ENCODE measurements at places on chromosomes 3 and 15.
A peak's percentile ranks its signal among the peaks of the same experiment; 100 is the strongest.

- DNase-seq = no peak
- H3K4me1 ChIP-seq = no peaks in the 10 kb centered on the region
- H3K27me3 ChIP-seq = no peaks in the 10 kb centered on the region
- H3K27ac ChIP-seq = no peak overlapping the region
- no peaks in the 10 kb centered on the region for H3K36me3 ChIP-seq
These were observed 52.7 kb upstream of the MRPL3 start for GRCh38 chr3:131555456-131555855.

DNA sequence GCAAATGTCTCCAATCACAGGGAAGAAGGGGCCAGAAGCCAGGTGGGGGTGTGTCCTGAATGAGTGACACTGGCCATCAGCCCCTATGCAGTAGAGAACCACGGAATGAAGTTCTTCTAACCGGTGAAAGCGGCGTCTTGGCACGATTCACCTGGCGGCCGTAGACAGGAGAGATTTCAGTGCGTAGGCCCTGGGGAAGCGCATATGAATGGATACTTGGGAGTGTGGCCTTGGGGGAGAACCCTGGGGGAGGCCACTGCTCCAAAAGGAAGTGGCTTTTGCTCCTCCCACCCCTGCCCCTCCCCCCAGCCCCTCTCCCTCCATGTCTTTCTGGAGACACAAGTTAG lies 43.6 kb downstream of the RBPMS2 start:
- H3K4me1 ChIP-seq = peaks cover 11% of the 10 kb centered on the region
- no peak for DNase-seq
- H3K27me3 ChIP-seq = no peaks in the 10 kb centered on the region
- H3K36me3 ChIP-seq = peaks cover 5% of the 10 kb centered on the region
- peak overlapping the region; percentile 30 for H3K27ac ChIP-seq

DNA sequence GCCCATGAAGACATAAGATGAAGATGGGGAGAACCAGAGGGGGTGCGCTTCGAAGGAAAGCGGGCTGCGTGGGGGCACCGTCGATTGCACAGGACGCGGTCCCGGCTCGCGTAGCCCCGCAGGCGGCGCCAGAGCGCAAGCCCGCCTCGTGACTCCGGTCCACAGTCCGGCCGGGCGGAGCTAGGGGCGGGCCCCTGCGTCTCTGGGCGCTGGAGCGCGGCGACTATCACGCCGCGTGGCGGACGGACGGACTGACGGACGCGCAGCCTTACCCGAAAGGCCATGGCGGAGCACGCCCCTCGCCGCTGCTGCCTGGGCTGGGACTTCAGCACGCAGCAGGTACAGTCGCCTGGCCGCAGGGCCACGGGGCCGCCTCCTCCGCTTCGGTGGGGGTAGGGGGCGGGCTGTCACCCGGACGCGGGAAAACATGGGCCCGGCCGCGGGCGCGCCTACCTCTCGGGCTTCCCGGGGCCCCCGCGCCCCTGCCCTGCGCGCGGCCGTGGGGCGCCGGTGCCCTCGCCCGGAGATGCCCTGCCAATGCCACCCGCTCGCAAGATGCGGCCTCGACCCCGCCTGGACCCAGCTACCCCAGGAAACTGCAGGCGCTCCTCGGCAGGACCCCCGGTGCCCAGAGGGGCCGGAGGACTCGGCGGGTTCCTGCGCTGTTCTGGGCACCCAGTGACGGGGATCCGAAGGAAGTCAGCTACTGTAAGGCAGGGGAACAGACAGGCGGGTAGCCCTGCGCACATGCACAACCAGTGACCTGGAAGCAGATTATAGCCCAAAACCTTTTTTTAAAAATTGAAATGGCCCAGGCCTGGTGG lies at the start of gene XYLB:
Gene XYLB, plus strand, starts transcription at position 199 of the 824 bp plus-strand sequence. Its CDS starts 84 bp downstream, at position 283.
- H3K36me3 ChIP-seq = no peaks in the 10 kb centered on the region
- H3K27ac ChIP-seq = peak within 1 kb of the TSS; percentile 68
- H3K4me3 ChIP-seq = peak within 1 kb of the TSS; percentile 93
- peak; percentile 87 for DNase-seq
- peaks cover 18% of the 10 kb centered on the region for H3K4me1 ChIP-seq
- no peaks in the 10 kb centered on the region for H3K27me3 ChIP-seq

DNA sequence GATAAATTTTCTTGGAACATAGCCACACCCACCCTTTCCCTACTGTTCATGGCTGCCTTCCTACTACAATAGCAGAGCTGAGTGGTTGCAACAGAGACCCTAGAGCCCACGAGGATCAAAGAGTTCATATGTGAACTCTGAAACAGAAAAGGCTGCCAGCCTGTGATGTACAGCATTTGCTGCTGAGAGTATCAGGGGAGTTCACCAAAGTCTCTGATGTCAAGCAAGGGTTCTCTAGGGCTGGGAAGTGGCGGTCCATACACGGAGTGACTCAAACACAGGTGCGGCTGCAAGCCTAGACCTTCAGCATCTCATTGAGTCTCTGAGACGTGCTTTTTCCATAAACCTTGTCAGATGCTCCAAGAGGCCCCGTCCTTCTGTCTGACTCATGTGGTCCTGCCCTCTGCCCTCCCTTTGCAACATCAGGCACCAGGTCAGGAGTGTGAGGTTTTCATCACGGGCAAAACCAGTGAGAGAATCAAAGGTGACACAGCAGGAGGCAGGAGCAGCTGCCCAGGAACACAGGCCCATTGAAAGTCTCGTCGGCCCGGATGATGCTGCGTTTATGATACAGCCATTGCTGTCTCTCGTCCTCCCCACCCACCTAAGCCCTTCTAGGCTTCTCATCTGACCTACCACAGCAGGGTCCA lies 42.9 kb downstream of the PCSK6 start:
- peaks cover 65% of the 10 kb centered on the region for H3K4me1 ChIP-seq
- DNase-seq = no peak
- no peaks in the 10 kb centered on the region for H3K27me3 ChIP-seq
- no peak overlapping the region for H3K4me3 ChIP-seq

GRCh38 chr15:43518197-43518761 lies 871 bp downstream of the MAP1A start:
- peaks cover 29% of the 10 kb centered on the region for H3K36me3 ChIP-seq
- H3K4me1 ChIP-seq = peaks cover 58% of the 10 kb centered on the region
- H3K27ac ChIP-seq = peak overlapping the region; percentile 80
- H3K27me3 ChIP-seq = peaks cover 8% of the 10 kb centered on the region

- H3K4me1 ChIP-seq = no peaks in the 10 kb centered on the region
- no peaks in the 10 kb centered on the region for H3K27me3 ChIP-seq
- no peaks in the 10 kb centered on the region for H3K36me3 ChIP-seq
- H3K4me3 ChIP-seq = no peak overlapping the region
- H3K27ac ChIP-seq = peak overlapping the region; percentile 56
- DNase-seq = no peak
These were observed 716.5 kb upstream of the CFAP20DC start for GRCh38 chr3:59766200-59766872.

DNA sequence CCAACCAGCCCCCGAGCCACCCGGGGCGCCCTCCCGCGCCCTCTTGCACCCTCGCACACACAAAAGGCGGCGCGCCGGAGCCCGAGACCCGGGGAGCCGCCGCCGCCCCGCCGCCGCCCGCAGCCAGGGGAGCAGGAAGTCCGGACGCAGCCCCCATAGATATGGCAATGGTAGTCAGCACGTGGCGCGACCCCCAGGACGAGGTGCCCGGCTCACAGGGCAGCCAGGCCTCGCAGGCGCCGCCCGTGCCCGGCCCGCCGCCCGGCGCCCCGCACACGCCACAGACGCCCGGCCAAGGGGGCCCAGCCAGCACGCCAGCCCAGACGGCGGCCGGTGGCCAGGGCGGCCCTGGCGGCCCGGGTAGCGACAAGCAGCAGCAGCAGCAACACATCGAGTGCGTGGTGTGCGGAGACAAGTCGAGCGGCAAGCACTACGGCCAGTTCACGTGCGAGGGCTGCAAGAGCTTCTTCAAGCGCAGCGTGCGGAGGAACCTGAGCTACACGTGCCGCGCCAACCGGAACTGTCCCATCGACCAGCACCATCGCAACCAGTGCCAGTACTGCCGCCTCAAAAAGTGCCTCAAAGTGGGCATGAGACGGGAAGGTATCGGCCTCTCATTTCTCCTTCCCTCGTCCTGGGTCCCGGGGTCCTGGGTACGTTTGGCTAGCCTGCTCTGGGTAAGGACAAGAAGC lies 1.6 kb downstream of the NR2F2 start:
- peak overlapping the region; percentile 88 for H3K4me3 ChIP-seq
- peak overlapping the region; percentile 96 for H3K27ac ChIP-seq
- DNase-seq = no peak
- peaks cover 15% of the 10 kb centered on the region for H3K36me3 ChIP-seq
- H3K4me1 ChIP-seq = peaks cover 63% of the 10 kb centered on the region

DNA sequence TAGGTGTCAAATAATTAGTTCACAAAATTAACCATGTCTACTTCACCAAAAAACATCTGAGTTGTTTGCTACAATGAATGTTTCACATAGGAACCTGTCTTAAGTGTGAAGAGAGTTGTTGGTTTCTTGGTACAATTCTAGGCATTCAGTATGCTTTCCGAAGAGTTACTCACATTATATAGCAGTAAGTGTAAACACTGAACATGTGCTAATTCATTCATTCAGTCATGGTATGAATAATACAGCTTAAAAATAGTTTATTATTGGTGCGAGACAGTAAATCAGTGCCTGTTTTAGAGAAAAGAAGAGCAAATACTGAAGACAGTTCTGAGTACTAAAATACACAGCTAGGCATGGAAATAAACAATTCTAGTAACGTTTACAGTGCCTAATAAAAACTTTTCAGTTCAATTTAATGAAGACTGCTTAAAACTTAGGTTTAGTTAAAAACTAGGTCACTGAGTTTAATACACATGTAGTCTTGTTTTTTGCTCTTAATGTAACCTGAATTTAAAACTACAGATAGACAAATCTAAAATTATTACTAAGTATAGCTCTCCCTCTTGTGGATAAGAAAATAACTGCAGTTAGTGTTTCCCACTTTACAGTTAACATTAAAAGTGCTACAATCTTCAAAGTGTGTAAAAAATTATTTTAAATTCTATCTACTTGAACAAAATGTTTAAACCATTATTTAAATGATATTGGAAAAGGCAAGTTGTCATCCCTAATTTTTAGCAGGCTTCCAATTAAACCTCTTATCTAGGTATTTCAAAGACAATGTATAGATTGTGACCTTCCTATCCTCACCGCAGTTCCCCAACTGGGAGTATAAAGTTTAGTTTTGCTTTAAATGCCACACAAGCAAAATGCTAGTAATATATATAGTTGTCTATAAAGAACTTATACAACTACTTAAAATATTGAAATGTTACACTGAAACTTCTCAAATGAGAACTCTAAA lies 20.1 kb upstream of the ZCWPW2 start:
- H3K36me3 ChIP-seq = peaks cover 46% of the 10 kb centered on the region
- DNase-seq = no peak
- no peak overlapping the region for H3K27ac ChIP-seq
- H3K27me3 ChIP-seq = no peaks in the 10 kb centered on the region
- H3K4me1 ChIP-seq = peaks cover 13% of the 10 kb centered on the region
- no peak overlapping the region for H3K4me3 ChIP-seq

Measured in left ventricle myocardium inferior (tissue), 1 donor.